ENCODE measurements at places on chromosomes 5 and 9.
A peak's percentile ranks its signal among the peaks of the same experiment; 100 is the strongest.

GRCh38 chr9:37575511-37575914, 667 bp downstream of the FBXO10 start:
- no peak for DNase-seq

DNA sequence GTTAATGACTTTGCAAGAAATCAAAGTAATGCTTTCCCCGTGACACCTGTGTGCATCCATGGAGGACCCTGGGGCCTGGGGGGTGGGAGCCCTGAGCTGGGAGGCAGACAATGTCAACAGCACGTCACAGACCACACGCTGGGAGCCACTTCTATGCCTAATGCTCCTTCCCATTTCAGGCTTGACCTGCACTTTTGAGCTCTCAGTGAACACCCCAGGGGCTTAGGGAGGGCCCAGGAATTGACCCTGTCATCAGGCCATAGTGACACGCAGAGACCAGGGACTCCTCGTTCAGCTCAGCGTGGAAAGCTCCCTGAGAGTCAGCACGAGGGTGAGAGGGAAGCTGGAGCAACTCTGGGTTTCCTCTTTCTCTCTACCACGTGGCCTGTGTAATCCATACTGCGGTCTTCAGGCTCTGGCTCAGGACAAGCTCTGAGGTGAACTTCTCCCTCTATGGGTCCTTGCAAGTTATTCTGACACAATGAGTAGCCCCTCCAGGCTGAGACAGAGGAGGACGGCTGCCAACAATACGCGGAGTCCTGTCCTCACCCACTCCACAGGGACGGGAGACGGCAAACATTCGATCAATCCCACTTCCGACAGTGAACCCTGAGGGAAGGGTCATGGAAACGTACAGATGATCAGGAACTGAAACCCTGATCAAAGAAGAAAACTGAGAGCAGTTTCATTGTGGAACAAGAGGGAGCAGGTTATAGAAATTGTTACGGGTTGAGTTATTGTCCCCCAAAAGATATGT, 130.8 kb upstream of the IRX4 start:
- no peak for DNase-seq

DNA sequence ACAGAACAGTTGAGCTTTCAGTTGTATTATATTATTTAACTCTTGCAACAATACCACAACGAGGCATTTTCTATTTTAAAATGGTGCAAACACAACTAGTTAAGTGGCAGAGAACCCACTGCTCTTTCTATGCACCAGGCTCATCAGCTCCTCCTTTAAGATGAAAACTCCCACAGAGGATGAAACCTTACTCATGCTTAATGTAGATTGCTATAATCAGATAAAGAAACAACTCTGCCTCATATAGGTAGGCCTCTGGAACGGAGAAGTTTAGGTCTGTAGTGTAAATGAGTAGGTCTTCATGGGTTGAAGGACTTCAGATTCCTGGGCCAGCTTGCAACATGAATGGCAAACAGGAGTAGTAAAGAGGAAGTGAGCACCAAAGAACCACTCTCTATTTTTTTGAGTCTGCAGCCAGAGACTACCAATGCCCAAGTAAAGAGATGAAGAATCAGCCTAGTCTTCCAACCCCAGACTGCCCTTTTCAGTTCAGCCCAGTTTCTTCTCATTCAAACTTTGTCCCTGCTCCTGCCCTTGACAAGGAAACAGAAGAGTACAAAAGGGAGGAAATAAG, 33.9 kb downstream of the HACD4 start:
- no peak for DNase-seq

GRCh38 chr9:112051812-112052211, 123.3 kb downstream of the SUSD1 start:
- no peak for DNase-seq

GRCh38 chr9:98303633-98304125, 48.2 kb upstream of the TBC1D2 start:
- no peak for DNase-seq

DNA sequence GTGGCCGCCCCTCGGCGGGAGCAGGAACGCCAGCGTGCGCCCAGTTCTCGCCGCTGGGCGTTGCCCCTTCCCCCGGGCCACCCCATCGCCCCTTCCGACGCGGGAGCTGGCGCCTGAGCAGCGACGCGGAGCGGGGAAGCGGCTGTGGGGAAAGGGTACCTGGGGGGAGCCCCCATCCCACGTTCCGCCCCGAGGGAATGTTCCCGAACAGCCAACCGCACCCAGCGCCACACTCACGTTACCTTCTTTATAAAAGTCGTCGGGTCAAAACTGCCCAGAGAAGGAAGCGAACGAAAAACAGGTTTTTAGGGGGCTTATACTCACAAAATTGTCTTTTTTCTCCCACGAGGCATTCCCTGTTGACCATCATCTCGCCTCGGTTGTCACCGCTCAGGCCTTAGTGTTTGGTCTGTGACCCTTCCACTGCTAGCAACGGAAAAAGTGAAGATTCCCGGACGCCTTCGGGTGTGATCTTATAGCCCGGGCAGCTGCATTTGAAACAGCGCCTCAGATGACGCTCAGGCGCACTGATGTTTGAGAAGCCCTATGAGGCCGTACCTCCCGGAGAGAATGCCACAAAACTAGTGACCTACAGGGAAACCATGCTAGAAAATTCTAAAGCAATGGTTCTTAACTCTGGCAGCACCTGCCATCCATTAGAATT, 475 bp upstream of the GOLM1 start:
- DNase-seq, result peak; percentile 37

GRCh38 chr5:40045429-40045828, 620.6 kb upstream of the DAB2 start:
- no peak for DNase-seq

- no peak for DNase-seq
These were observed 76.2 kb downstream of the GPR21 start for GRCh38 chr9:123109540-123110279.

DNA sequence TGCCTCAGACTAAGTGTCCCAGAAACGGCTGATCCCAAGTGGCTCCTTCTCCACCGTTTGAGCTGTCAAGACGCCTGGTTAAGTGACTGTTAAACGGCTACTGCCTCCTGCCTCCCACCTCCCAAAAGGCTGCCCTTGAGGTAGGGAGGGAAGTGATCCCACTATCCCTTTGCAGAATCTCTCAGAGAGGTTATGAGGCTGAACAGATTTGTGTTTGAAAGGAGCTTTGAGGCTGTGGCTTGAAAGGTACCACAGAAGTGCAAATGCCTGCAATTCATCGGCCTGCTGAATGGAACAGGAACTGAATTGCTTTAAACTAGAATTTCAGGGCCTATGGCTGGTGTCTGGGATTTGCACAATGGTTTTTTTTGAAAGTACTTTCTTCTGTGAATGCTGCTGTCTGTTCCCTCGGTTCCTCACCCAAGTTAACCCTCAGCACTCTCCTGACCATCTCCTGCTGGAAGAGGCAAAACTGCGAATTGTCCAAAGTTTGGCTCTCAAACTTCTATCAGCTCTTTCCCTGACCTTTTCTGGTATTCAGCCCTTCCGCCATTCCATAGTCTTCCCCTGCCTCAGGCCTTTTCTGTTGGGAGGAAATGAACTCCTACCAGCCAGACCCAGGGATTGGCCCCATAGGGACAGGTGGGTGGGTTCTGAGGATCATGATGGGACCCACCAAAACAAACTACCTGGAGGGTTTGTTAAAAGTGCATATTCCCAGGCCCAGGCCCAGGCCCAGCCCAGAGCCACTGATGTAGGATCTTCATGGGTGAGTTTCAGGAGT, 453.3 kb downstream of the KDM4C start:
- no peak for DNase-seq

- no peak for DNase-seq
These were observed 299.3 kb downstream of the ANXA1 start for GRCh38 chr9:73451003-73451402.

GRCh38 chr5:172553167-172553566, 87.9 kb upstream of the NEURL1B start:
- no peak for DNase-seq

DNA sequence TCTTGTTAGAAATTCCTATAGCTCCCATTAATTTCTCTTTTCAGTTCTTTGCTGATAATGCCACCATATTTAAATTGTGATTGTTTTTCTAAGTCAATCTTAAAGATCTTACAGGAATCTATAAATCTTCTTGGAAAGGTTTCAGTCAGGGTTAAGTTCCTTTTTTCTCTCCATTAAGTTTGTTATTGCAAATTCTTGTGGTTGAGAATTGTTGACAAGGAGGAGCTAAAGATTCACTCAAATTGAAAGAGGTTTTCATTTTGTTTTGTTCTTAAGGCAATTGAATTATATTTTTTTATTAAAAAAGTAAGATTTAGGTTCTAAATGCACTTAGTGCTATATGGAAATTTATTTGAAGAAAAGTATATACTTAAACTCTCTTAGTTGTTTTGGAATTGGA, 213.4 kb downstream of the PRR16 start:
- no peak for DNase-seq

DNA sequence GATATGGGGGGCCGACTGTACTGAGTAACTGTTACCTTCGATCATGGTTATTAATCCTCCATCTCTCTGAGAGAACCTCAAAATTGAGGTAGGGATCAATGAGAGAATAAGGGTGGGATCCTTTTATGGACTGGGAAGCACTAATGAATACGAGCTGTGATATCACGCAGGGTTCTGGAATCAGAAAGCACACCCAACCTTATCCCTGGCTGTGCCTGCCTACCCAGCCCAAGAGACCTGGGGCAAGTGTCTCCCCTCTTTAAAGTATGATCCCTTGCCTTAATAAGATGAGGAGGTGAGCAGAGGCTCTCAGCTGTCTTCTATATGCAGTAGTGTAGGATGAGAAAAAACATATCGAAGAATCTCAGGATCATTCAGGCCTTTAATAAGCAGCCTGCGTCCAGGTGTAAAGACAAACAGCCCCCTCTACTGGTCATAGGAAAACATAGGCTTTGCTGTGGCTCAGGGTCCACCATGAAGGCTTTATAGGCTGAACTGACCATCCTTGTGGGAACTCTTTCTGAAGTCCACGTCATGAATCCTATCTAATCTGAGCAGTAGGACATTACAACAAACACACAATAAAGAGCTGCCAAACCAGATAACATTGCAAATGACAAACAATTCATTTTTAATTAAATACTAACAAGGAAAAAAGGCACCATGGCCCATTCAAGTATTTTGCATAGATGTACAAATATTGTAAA, 16.8 kb downstream of the NIPAL4 start:
- peak; percentile 65 for DNase-seq

DNA sequence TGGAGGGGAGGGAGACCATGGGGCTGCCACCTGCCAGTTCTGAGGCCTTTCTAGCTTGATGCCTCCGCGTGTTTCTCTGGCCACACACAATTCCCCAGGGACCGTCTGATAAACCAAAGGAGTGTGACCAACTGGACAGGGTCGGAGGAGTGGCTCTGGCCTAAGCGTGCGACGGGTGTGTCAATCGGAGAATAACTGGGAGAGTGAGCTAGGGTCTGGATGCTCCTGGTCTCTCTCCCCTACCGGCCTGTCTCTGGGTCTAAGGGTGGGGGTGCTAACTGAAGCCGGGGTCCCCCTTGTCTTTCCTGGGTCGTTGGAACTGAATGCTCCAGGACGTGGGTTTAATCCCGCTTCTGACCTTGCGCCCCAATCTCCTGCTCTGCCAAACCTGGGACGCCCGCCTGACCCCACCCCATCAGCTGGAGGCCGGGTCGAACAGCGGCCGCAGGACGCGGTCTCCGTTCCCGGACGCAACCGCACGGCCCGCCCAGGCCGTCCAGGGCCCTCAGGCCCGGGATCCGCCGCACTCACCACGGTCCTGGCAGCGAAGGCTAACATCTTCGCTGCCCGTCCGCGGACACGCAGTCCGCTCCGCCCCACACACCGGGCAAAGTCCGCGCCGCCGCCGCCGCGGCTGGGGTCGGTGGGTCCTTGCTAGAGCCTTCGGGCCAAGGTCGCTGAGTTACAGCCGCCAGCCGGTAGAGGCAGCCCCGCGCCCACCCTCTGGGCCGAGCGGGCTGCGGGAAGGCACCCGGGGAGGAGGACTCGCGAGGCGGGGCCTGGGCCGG, 447 bp downstream of the CRAT start:
- DNase-seq, result no peak

GRCh38 chr5:93574491-93575305, 6.3 kb downstream of the NR2F1-AS1 start:
- no peak for DNase-seq

DNA sequence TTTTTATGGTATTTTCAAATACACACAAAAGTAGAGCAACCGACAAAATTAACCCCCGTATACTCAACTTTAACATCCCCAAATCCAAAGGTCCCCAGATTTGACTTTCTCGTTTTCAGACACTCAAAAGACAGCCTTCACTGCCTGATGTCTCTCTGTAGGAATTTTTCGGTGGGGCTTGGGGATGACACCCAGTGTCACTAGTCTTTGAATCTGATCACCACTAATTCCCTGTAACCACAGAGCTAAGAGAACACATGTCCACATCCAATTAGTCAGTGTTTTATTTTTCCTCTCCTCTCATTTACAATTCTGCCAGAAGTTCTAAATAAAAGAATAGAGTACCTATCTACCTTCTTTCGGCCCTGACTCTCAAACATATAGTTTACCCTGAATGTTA, 324.6 kb downstream of the ARL15 start:
- DNase-seq, result no peak

- peak; percentile 69 for DNase-seq
These were observed 96.5 kb upstream of the CAST start for GRCh38 chr5:96565582-96566265.

GRCh38 chr5:96896276-96896675, 20.0 kb downstream of the ERAP2 start:
- DNase-seq, result no peak

DNA sequence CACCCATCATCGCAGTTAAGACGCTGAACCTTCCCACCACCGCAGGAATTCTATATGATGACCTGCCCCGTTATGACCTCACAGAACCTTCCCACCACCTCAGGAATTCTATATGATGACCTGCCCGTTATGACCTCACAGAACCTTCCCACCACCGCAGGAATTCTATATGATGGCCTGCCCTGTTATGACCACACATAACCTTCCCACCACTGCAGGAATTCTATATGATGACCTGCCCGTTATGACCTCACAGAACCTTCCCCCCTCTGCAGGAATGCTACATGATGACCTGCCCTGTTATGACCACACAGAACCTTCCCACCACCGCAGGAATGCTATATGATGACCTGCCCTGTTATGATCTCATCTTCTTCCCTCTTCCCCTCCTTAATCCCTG, 64.3 kb downstream of the IRX1 start:
- DNase-seq, result no peak

- no peak for DNase-seq
These were observed 26.3 kb upstream of the PTPDC1 start for GRCh38 chr9:94057918-94058317.

DNA sequence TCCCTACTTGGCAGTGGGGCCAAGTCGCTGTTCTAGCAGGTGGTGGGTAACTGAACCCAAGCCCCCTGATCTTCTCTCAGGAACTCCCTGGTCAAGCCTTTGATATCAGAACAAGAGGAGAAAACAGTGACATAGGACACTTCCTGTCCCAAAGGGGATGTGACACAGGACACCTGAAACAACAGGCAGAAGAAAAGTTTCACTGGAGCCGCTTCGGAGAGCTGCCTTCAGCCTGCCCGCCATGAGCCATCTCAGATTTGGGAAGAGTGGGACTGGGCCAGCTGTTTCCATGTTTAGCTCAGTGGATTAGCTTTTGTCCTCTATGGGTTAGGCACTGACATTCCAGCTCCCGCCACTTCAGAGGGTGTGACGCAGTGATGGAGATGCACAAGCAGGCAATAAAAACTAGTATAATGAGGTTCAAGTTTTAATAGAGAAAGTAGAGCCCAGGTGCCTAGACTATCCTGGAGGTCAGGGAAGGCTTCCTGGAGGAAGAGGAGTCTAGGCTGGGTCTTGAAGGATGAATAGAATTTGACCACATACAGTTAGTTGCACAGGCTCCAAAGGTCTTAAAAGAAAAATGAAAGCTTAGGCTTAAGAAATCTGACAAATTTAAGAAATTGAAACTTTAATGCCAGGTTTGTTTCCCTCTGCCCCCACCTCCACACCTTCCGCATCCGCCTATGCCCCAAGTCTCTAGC, 104.1 kb upstream of the SPRY4 start:
- no peak for DNase-seq

- peak; percentile 67 for DNase-seq
These were observed at the start of gene RXRA for GRCh38 chr9:134325813-134326723. Gene RXRA, plus strand, starts transcription at chr9:134326455. Its CDS starts 177 bp downstream, at chr9:134326632.

Measured in fibroblast of the conjunctiva (primary cell).